Stimulated activated CD4-positive, alpha-beta T cell treated with anti-CD3 and anti-CD28 coated beads, Interleukin-15, amount 100 ng/mL, for 1 hour (primary cell): ENCODE measurements at places on chromosomes 5 and 9.
A peak's percentile ranks its signal among the peaks of the same experiment; 100 is the strongest.

DNA sequence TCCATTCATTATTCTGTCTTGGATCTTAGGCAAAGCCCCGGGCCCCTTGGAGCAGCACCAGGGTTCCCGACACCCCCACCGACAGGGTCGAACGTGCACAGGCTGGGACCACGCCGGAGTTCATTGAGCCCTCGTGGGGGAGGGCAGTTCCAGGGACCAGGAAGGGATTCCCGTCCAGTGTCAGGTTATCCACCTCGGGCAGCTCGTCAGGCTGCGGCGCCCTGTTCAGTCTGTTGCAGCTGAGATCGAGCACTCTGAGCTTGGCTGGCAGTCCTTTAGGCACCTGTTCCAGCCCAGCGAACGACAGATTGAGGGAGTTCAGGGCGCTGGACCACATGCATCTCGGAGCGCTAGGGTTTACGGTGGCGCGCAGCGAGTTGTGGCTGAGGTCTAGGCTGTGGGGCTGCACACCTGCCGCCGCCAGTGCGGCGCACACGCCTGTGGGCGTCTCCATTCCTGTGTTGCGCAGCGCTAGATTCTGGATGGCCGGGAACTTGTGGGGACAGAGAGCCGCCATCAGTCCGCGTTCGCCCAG is 1.1 kb downstream of the CD14 start:
- peak; percentile 8 for DNase-seq

- no peak for DNase-seq
Observed at GRCh38 chr9:27836661-27837401, 263.6 kb upstream of the C9orf72 start.

GRCh38 chr5:584846-585245 is 27.3 kb upstream of the CEP72 start:
- no peak for DNase-seq

GRCh38 chr9:113601656-113602055 is 138.1 kb downstream of the RGS3 start:
- DNase-seq: no peak

- DNase-seq: no peak
Observed at GRCh38 chr5:103006921-103007320, 113.0 kb downstream of the GIN1 start.

DNA sequence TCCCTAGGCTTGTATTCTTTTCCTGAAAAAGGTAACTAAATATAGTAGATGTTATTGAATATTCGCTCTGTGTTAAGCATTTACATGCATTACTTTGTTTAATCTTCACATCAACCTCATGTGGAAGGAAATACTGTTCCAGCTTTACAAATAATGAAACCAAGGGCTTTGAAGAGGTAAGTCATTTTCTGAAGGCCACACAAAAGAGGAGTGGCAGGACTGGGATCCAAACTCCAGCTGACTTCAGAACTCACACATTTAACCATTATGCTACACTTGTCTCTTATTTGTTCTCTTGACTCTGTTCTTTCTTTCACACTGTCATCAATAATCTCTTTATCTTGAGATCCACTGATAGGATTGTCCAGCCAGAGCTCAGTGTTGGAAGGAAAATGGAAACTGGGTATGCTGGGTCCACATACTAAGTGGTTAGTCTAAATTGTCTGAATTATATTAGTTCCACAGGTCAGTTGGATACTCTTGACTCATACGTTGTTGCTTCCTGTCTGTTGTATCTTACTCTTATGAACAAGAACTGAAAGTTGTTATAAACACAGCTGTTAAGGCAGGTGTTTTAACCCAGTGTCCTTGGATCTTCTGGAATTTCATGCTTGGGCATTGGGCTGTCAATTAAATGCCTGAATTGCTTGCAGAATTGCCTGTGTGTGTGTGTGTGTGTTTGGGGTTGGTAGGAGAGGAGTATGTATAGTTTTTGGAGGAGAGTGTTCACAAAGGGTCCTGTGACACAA is 65.6 kb downstream of the TLE4 start:
- no peak for DNase-seq

GRCh38 chr5:168301593-168302390 is 10.3 kb downstream of the WWC1 start:
- DNase-seq: no peak

GRCh38 chr5:59487772-59488729 is 405.5 kb downstream of the PDE4D start:
- no peak for DNase-seq

GRCh38 chr5:79563247-79563590 is 49.0 kb upstream of the TENT2 start:
- DNase-seq: no peak

DNA sequence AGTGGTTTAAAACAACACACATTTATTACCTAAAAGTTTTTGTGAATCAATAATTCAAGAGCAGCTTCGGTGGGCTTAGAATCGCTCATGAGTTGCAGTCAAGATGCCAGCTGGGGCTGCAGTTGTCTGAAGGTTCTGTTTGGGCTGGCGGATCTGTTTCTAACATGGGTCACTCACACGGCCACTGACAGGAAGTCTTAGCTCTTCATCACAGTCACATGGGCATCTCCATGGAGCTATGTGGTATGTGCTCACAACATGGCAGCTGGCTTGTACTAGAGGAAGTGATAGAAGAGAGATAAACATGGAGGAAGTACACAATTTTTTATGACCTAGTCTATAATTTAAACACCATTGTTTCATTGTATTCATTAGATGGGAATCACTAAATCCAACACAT is 11.2 kb downstream of the KLHL9 start:
- DNase-seq: no peak

- no peak for DNase-seq
Observed at GRCh38 chr9:135073081-135073740, 14.3 kb upstream of the OLFM1 start.

DNA sequence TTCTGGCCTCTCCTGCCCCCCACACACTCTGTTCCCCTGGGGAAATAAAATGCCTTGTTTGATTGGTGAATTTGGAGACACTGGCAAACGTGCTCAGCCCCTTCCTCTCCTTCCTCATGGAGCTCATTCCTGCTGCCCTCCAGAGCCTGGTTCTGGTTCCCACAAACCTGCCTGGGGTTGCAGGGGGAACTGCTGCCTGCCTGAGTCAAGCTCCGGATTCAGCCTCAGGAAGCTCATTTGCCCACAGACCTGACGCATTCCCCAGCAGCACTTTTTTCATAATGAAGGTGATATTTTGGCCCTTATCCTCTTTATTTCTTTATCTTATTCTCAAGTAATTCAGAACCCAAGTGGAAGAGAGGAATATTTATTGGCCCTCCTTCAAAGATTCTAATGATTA is 140.5 kb downstream of the TTLL11 start:
- DNase-seq: no peak

GRCh38 chr9:134134949-134135342 is 936 bp upstream of the WDR5 start:
- DNase-seq: no peak

- no peak for DNase-seq
Observed at GRCh38 chr5:113278976-113279375, 155.8 kb downstream of the TSSK1B start.

DNA sequence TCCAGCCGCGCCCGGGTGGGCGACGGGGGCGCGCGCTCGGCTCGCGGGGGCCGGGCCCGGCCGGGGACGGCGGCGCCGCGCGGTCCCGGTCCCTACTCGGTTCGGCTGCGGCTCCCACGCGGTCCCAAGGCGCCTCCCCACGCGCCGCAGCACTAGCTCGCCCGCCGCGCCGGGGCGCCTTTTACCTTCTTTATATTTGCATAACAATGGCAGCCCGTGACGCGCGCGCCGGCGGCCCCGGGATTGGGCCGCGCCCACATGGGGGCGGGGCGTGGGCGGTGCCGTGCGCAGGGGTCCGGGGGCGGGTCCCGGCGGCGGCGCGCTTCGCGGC is at the start of gene NRARP:
NRARP (minus strand) TSS at position 154 of the 331 bp plus-strand sequence. CDS start 343 bp downstream, outside the sequence.
- DNase-seq: peak; percentile 95

DNA sequence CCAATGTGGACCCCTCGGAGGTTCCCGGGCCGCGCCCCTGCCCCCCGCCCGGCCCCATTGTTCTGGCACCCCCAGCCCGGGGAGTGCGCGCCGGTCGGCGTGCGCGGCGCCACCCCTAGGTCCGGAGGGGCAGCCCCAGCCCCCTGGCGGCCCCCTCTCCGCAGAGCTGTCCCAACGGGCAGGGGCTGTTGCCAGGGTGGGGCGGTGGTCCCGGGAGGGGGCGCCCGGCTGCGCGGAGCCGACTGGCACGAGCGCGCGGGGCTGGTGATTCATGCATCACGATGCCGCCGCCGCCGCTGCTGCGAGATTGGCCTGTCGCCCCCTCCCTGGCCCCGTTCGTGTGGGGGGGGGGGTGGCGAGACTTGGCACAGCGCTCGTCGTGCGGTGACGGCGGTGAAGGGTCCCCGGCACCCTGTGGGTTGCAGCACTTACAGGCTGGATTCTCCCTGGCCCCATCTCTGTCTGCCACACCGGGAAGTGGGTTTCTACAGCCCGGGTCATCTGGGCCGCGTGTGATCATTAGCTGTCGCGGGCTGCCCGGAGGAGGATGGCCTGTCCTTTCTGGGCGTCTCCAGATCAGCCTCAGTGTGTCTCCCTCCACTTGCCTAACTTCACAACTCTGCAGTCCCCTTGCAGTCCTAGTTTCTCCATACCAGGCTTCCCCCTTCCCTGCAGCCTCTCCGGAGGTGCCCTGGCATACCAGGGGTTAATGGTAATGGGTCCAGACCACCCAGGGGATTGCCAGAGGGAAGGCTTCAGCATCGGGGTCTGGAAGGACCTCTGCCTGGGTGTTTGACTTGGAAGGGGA is 858 bp downstream of the NCS1 start:
- peak; percentile 32 for DNase-seq

DNA sequence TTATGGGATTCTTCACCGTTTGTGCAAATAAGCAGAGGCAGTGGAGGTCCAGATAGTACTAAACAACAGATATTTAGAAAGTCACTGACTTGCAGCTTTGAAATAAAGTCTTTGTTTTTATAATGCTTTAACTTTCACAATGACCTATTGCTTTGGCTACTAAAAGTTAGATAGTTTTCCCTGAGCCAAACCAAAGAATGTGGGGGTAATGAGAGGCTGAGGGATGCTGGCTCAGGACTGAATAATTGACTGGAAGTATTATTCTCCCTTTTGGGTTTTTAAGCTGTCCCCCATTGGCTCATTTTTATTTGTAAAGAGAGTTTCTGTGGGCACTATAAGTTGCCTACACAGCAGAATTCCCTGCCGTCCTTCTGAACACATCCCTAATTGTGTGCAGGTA is 99.2 kb upstream of the ACTBL2 start:
- DNase-seq: no peak

GRCh38 chr5:109396965-109397364 is 12.8 kb downstream of the PJA2 start:
- no peak for DNase-seq

- DNase-seq: no peak
Observed at GRCh38 chr9:132729235-132729890, 59.1 kb downstream of the GTF3C4 start.

DNA sequence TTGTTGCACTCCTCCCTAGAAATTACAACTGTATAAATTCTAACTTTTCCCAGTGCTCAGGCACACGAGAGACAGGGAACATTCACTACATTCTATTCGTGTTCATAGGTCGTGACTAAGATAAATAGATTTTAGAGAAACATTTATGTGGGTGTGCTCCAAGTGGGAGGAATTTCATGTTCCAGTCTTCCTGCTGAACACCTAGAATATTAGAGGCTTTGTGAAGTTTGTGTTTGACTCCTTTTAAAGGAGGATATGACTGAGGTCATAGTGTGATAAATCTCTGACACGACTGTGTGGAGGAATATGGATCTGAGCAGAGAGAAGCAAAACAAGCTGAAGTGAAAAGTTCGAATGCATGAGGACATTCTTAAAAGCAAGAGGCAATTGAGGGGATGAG is 355.3 kb downstream of the ZSWIM6 start:
- DNase-seq: no peak

- DNase-seq: no peak
Observed at GRCh38 chr9:136552117-136552703, 6.4 kb upstream of the NOTCH1 start.

DNA sequence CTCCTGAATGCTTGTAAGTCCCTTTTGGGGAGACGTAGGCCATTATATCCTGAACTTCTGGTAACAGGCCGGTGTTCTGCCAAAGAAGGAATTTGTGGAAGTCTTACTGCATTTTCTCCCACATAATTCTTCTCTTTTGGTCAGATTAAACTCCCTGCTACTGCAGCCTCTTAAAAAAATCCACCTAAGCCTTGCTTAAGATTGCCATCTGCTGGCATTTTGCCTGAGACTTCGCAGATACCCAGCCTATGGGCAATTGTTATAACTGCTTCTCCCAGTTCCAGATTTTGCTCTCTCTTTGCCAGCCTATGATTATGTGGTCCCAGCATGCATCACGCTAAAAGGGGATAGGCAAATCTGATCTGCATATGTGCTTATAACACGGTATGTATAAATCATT is 391.6 kb upstream of the CHD1 start:
- no peak for DNase-seq

- no peak for DNase-seq
Observed at GRCh38 chr5:122977319-122977718, 59.2 kb downstream of the PPIC start.

DNA sequence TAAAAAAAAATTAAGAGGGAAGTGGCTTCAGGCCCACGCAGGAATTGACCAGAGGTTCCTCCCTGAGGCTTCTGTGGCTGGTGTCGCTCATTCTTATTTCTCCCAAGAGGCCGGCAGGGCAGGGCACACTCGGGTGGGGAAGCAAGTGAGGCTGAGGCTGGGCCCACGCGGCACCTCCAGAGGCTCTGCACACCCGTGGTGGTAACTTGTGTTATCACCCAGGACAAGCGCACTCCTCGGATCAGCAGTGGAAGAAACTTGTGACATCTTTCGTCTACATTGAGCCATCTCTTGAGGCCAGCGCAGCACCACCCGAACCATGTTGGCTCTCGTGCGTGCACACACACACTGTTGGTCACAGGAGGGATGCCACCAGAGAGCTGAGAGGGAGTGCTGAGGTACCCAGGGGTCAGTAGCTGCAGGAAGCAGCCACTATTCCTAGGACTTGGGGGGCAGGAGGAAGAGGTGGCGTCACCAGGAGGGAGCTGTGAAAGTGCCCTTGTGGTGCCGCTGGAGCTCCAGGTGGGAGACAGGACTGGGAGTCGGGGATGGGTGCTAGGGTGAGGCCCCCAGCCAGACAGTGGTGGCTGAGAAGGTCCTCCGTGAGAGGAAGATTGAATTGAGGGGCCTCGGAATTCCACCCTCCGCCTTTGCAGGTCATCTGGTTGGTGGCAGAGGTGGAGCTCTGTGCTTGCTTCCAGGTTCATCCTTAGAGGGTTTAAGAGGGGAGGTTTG is 6.4 kb downstream of the NDUFS6 start:
- DNase-seq: no peak
